ENCODE measurements at places on chromosomes 5 and 9.

DNA sequence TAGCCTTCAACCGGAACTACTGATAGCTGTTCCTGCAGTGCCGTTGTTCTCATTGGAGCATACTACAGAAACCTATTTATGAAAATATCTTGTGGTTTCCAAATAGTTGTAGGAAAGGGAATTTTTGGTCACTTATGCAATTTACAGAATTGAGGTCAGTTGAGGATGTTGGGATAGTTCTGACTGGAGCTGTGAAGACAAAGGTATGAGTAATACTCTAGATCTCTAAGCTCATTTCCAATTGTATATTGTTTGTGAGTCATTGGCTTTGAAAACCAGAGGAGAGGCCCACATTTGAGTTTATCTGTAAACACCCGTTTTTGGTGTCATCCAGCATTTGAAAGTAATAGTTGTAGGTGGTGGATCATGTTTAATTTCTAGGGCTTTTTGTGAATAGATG is 561.3 kb upstream of the WWC1 start:
- no peak for DNase-seq

DNA sequence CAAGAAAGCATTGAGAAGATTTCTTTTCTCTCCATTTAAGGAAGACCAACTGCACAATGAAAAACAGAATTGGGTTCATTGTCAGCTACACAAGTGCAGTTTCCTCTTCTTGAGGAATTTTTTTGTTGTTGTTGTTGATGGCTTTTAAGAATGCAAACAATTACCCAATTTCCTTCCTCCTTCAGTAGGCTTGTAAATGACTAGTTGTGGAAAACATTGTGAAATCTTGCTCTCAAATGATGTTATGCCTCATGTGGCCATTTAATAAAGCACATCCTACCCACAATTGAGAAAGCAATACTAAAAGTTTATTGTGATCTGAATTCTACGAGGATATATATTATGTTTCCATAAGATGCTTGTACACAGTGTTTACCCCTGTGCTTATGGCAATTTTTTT is 171.6 kb downstream of the FAM174A start:
- DNase-seq: no peak

- no peak for DNase-seq
These were observed 84.4 kb downstream of the RAPGEF6 start for GRCh38 chr5:131550606-131551005.

DNA sequence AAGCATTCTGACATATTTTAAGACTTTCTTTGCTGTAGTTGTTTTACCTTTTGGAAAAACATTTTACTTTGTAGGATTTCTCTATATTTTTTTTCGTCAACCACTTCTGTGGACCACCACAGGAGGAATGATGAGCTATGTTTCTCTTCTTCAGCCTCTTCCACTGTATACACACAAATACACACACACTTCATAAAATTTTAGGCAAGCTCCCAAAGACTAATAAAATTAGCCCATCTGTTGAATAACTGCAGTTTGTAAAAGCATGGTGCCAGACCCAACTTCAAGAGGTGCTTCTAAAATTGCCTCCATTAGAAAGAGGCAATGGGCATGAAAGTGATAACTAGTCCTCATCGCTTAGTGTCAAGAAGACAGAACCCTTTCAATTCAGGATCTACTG is 4.1 kb upstream of the CEP120 start:
- no peak for DNase-seq

DNA sequence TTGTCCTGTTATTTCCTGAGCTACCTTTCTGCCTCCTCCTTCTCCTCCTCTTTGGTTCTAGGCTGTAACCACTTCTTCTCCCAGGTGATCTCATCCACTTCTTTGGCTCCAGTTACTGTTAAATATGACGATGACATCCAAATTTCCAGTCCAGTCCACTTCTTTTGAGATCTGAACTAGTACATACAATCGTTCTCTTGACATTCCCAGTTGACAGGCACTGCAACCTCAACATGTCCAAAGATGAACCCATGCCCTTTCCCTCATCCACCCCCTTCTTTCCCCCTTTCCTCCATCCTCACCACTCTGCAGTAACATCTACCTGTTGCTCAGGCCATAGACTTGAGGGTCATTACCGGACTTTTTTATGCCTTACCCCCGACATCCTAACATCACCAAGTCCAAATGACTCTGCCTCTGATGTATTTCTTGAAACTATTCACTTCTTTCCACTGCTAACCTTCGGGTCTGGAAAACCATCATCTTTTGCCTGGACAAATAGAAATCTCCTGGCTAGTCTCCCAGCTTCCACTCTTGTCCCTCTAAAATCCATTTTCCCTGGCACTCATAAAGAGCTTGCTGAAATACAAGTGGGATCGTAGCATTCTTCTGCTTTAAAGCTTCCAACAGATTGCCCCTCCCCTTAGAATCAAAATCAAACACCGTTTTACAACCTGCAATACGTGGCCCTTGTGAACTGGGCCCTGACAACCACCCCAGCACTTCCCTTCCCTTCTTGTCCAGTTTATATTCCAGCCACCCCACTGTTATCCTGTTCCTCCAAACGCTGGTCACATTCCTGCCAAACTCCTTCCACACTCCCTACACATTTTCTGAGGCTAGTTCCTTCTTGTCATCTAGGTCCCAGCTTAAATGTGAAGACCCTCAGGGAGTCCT is 31.5 kb downstream of the KLF9 start:
- DNase-seq: no peak

- no peak for DNase-seq
These were observed 443.9 kb upstream of the KLF4 start for GRCh38 chr9:107933516-107933915.

GRCh38 chr5:156971415-156971814 is 8.4 kb upstream of the TIMD4 start:
- DNase-seq: no peak

GRCh38 chr9:78900500-78900899 is 603.6 kb downstream of the PSAT1 start:
- DNase-seq: no peak

GRCh38 chr5:83430130-83431010 is 41.2 kb upstream of the VCAN start:
- DNase-seq: peak; percentile 27

GRCh38 chr9:81759680-81760215 is 70.4 kb upstream of the TLE1 start:
- peak; percentile 54 for DNase-seq

GRCh38 chr5:177071666-177072385 is 14.9 kb upstream of the FGFR4 start:
- DNase-seq: peak; percentile 74

DNA sequence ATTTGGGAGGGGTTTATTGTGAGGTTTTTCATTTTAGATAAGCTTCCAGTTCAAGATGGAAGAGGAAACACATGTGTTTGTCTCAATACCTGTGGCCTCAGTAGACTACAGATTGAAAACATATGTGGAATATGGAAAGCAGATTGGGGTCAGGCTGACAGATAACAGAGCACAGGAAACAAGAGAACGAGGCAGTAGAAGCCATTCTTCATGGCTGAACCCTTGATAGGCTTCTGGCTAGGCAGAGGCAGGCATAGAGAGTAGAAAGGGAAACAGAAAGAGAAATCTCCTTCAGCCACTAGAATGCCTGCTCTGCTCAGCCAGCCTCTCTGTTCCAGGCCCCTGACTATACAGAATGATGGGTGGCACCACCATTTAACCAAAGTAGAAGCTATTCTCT is 152.5 kb downstream of the MUSK start:
- DNase-seq: no peak

DNA sequence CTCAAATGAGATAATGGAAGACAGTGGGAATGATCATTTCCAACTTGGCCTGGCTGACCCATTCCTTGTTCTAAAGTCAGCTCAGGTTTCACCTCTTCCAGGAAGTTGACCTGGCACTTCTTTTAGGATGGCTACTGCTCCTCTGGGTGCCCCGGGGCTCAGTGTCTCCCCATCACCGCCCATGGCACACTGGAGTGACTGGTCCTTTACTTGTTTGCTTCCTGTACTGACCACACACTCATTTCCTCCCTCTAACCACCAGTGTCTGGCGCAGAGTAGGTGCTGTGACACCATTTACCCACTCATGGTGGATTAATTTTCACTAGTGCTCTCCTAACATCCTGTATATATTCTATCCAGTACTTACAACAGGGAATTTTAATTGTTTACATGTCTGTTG is 183.5 kb downstream of the CDK5RAP2 start:
- DNase-seq: no peak

DNA sequence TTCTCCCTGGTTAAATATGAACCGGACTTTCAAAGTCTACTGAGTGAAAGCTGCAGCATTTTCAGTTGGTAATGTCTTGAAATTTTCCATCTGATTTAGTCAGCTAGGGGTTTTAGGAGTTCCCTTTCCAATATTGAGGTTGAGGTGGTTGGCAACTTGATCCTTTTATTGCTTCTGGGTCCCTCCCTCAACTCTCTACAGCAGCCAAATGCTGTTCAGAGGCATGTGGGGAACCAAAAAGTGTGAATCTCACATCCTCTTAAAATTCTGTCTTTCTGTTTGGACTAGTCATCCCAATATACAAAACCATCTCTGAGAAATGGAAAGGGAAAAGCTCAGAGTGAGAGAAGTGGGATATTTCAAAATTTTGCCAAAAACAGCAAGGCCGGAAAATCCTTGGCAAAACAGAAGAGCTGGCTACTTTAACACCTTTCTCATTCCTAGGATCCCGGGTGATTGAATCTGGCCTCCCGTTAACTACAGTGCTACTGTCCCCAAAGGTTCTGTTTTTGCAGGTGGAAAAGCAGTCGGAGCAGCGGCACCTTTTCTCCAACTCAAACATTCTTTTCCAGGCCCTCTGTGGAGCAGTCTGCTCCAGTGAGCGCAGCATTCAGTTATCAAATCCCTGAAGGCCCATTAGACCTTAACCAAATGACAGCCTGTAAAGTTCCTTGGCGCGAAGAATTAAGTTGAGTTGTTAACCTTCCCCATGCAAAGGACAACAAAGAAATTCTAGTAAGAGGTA is 345.9 kb upstream of the NUDT12 start:
- no peak for DNase-seq

DNA sequence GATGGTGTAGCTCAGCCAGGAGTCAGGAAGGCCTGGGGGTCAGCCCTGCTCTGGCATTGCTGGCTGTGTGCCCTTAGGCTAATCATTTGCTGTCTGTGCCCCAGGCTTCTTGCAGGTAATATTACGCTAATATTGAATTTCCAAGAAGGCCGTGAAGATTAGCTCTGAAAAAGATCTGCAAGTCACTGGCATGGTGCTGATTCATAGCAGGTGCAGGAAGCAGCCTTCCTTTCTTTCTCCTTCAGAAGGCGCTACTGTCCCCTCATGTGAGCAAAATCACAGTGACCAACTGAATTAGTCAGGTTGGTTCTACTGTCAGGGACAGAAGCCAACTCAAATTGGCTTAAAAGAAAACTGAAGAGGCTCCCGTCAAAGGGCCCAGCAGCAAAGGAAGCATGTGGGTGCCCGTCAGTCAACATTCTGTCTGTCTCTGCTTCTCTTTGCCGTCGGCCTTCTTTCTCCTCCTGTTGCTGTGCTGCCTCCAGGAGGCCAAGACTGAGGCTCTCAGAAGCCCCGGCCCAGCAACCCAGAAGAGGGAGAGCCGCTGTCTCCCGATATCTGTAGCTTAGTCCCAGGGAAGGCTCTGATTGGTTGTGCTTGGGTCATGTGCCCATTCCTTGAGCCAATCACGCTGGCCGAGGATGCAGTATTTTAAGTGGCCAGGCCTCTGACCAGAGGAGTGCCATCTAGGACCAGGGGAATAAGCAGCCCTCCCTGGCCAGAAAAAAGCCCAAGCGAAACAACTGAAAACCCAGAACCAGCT is 67.8 kb upstream of the NEURL1B start:
- DNase-seq: no peak

DNA sequence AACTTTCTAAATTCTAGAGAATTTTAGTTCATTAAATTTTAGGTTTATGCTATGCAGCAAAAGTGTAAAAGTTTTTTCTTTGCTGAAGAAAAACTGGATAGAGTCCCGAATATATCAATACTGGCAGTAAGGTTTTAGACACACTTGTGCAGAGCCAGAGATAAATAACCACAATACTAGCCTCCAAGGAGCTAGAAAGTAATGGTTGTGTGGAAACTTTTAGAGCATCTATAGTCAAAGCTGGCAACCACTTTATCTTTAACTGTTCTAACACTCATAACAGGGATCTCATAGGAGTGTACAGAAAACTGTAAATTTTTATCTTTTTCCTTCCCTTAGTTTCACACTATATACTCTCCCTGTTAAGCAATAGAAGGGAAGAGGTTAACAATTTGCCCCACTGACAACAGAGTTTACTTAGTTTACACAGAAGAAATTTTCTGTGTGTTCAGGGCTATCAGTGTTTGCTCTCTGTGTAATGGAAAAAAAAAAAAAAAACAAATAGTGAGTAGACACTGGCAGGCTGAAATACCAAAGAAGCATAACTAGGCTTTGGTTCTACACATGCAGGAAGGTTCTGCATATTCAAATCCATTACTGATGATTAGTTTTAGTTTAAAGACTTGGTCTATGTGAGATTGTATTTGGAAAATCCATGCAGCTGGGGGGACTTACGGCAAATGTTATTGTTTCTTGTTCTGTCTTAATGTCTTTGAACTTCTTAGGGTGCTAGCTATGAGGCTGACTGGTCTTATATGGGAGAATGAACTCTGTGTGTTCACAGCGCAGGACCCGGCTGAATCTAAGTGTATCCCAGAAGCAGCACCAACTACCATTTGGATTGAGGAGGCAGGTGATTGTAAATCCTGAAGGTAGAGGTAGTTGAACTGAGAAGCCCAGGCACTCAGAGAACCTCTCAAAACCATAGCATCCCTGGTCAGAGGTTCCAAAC is 187.6 kb downstream of the PCSK1 start:
- DNase-seq: no peak

DNA sequence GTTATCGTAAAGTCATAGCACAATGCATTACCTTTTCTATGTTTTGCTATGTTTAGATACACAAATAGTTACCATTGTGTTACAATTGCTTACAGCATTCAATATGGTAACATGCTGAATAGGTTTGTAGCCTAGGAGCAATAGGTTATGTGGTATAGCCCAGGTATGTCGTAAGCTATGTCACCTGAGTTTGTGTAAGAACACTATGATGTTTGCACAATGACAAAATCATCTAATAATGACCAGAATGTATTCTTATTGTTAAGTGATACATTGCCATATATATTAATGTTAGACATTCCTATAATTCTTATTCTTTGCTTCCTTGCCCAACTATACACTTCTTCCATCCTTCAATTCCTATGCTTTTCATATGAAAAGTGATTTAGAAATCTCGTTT is 18.2 kb upstream of the DAB2 start:
- DNase-seq: no peak

- DNase-seq: no peak
These were observed 395.2 kb downstream of the BNC2 start for GRCh38 chr9:16475257-16475656.

DNA sequence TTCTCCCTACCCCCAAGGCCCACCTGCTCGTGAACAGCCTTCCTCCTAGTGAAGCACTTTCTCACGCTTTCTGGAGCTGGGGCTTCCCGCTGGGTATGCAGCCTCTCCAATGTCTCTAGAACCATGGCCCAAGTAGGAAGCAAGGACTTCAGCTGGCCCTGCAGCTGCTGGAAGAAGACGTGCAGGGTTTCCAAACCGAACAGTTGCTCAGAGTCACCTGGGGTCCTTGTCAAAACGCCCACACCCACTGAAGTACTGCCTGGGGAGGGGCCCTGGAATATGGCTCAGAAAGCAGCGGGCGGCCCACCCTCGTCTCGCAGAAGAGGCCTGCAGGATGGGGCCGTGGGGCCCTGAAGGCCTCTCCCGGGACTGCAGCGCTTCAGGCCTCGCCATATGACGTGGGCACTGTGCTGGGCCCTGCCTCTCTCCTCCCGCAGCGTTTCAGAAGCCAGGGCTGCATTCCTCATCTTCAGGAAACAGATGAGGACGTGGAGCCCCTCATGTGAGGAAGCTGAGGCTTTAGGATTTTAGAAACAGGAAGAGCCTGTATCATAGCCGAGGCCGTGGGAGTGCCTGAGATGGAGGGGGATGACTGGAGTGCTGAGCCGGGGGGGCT is 116.0 kb upstream of the LMX1B start:
- DNase-seq: no peak
